ENCODE measurements at places on chromosomes 16 and 17. TPM values are rescaled to one million over a fixed set of nuclear protein-coding genes. Genes with fewer than 3 reads are reported as not detected.

Gene ABCC11
- total RNA-seq: under 0.01 TPM

Gene ORAI3
- total RNA-seq: 66.0 TPM

Gene SHBG
- 0.36 TPM for total RNA-seq

Gene WFIKKN1
- total RNA-seq: 0.36 TPM

DNA sequence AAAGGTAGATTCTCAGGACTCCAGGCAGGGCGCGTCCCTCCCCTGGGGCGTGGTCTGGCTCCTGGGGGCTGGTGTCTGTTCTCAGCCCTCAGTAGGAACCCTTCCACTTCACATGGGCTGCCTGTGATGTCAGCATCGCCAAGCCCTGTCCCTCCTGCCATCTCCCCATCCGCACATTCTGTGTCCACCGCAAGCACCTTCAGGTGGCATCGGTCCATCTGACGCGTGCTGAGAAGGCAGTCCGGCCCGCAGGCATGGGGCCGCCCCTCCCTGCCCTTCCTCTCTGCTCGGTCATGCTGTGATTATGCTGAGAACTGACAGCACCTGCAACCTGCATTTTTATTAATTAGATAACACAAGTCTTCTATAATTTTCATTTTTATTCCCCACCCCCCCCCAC is 12.7 kb upstream of the DNAH17 start:
- DNase-seq: peak; percentile 4

- no peak for DNase-seq
Measured at GRCh38 chr16:18945233-18945632, 19.0 kb upstream of the SMG1 start.

GRCh38 chr17:75398279-75398678 is 7.2 kb downstream of the GRB2 start:
- DNase-seq: no peak

- DNase-seq: peak; percentile 83
Measured at GRCh38 chr17:36641331-36641876, 40.0 kb downstream of the MRM1 start.

DNA sequence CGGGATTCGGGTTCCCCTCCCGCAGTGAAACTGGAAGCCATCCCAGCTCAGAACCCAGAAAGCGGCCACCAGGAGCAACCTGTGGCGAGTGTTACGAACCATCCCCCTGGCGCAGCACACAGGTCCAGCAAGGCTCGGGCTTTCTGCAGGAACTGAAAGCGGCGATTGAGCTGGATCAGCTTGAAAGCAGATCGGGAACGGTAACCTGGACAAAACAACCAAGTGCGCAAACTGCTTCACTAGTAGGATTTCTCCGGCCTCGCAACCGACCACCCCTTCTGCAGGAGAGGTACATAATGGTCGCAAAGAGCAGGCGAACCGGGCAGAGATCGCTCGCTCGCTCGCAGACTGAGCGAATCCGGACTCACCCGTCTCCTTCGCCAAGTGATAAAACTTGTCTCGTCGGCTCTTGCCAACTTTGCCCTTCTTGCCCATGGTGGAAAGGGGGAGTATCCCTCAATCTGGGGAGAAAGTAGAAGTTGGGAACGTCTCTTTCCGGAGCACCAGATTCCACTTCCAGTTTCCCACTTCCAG is 696 bp upstream of the PSMC5 start:
- DNase-seq: peak; percentile 90

- DNase-seq: peak; percentile 98
Measured at GRCh38 chr17:79988185-79988971, 47.3 kb downstream of the TBC1D16 start.

DNA sequence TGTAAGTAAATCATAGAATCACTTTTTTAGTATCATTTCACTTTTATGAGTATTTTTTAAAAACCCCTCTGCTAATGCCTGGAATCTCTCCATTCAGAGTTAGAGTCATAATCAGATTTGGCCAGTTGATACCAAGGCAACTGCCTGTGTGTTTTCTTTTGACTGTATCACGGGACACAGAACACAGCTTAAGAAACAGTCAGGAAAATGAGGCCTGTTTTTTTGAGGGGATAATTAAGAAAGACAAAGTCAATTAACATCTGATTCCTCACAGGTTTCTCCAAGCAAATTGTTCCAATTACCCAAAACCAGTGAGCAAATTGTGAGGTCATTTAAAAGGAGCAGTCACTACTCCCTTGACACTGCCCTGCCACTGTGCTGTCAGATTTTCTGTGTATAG is 944.5 kb upstream of the SOX9 start:
- DNase-seq: no peak

DNA sequence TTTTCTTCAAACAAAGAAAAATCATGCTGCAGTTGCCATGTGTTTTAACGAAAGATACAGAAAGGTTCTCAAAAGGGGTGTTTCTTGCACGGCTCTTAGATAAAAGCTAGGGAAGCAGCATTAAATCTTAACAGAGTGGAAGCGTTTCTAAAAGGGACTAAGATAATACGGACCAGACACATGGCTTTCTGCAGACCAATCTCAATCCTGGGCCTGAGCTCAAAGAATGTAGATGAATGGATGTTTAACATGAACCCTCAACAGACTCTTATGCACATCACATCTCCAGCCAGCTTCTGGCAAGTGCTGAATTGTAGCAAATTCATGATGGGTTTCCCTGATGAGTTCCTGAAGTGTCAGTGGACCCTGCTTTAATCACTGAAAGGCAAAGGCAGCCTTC is 80.2 kb upstream of the COX10 start:
- DNase-seq: no peak

DNA sequence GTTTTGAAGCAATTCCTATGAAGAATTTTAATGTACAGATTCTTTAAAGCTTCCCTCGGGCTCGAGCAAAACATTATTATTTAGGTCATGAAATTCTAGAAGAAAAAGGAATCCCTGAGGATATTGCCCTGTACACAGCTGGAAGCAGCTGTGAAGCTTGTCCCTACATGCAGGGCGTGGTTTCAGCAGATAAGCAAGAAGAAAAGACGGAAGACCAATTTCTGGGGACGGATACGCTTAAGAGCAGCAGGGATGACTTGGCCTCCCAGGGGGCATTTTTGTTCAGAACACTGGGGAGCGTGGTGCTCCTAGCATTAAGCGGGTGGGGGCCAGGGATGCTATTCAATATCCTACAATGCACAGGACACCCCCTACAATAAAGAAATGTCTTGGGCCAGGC is 34.3 kb downstream of the LITAF start:
- no peak for DNase-seq

- no peak for DNase-seq
Measured at GRCh38 chr17:10295728-10296343, 77.0 kb downstream of the MYH13 start.

- no peak for DNase-seq
Measured at GRCh38 chr17:19553036-19553435, 19.4 kb downstream of the SLC47A1 start.

- DNase-seq: no peak
Measured at GRCh38 chr16:11047057-11047456, 102.7 kb downstream of the CLEC16A start.
